Right renal pelvis (tissue), 4 donors: ENCODE measurements at places on chromosomes 4 and X. TPM values are rescaled to one million over a fixed set of nuclear protein-coding genes. Genes with fewer than 3 reads are reported as not detected.

The FAM53A gene
- 3.6 TPM for polyA plus RNA-seq

The ADGRG2 gene
- 13.1 TPM for polyA plus RNA-seq

DNA sequence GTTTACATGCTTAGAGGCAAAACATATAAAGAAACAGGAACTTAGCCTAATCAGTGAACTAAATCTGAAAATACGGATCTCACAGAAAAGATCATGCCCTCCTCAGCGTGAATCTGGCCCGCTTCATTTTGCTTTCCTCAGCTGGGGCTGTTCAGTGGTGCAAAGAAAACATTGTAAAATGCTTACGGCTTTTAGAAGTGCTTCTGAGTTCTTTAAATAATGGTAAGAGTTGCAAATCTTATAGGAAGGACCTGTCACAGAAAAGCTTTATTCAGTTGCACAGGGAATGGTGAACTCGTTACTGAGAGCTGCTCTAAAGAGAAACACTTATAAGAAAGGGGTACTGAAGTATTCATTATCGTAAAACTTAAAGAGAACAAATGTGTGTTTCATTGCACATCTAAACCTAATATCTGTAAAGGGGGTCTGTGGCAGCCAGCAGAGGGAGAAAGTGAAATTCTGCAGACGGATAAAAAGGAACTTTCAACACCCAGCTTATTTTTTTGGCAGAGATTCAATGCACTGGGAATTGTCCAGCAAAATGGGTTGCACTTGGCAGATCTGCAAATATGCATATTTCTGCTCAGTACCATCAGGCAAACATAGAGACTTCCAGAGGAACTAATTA, 139.2 kb upstream of the ANK2 start:
- DNase-seq: no peak

DNA sequence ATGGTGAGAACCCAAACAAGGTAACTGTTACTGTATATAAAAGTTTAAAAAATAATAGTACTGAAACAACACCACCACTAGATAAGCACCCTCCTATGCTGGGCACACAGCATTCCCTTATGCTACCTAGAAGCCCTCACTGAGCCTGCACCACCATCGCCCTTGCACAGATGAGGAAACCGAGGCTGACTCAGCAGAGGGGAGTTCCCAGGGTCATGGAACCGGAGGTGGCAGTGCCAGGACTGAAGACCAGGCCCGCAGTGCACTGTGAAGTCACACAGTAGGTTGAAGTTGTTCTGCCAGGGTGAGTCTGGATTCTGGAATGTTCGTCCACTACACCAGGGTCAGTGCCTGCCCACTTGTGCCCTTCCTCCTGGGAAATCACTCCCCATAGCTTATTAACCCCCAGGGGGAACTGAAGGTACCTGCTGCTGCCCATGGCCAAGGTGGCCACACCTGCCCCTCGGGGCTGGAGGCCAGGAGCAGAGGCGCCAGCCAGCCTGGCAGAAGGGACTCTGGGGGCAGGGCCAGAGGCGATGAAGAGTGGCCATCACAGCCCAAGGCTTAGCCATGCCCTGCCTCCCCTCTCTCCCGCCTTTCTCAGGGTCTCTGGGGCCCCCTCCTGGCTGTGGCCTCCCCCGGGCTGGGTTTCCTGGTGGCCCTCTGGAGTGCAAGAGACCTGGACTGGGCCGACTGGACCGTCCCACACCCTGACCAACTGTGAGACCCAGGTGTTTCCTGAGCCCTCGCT, 15.1 kb upstream of the ABLIM2 start:
- DNase-seq: no peak

GRCh38 chr4:54005475-54005874, 58.9 kb downstream of the CHIC2 start:
- no peak for DNase-seq

DNA sequence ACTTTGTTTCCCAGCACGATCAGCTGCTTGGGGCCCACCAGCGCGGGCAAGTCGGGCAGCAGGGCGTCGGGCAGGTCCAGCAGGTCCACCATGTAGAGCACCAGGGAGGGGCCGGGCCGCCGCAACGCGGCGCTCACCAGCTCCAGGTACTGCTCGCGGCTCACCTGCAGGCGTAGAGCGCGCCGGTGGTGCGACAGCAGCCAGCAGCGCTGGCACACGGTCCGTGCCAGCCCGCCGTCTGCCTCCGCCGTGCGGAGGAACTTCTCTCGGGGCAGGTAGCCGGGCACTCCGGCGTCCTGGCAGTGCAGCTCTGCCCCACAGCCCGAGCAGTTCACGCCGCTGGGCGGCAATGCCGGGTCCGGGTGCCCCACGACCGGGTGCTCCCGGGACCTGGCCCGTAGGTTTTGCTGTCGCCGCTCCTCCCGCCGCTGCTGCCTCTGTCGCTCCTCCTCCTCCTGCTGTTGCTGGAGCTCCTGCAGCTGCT, 527 bp downstream of the NOA1 start:
- DNase-seq: no peak

- DNase-seq: no peak
These were observed 248.2 kb downstream of the PARM1 start for GRCh38 chr4:75180790-75181776.
